ENCODE measurements at places on chromosomes 5 and 9.

DNA sequence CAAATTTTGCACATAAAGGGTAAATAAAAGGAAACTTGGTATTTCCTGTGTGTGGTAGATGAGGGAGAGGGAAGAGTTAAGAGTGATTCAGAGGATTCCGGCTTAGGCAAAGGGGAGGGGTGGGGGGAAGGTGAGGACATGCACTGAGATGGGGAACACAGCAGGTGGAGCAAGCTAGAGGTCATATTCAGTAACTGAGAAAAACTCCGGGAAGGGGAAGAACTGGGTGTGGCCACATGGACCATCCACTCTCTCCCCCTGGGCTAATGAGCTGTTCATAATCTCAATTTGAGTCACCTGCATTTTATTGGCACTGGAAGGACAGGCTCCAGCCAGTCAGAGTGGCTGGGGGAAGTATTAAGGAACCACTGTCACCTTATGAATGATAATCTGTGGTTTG, 45.1 kb upstream of the UGCG start:
- DNase-seq: peak; percentile 96

- no peak for DNase-seq
These were observed 53.8 kb upstream of the KCNMB1 start for GRCh38 chr5:170442921-170443320.

GRCh38 chr9:112081918-112082729, 93.0 kb downstream of the SUSD1 start:
- DNase-seq: no peak

DNA sequence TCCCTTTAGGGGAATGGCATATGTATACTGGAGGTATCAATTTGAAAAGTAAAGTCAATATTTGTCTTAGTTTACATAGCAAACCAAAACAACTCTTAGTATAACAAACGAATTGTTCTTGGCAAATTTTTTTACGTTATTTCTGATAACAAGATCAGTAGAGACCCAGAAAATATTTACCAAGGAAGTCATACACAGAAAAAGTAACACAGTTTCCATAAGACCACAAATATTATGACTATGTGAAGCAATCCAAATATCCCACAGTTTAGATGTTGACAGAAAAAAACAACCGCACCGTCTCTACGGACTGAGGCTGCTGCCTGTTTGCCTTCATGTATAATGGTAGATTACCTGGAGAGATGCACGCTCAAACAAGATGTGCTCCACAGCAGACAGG, 46.5 kb upstream of the DAPK1 start:
- no peak for DNase-seq

DNA sequence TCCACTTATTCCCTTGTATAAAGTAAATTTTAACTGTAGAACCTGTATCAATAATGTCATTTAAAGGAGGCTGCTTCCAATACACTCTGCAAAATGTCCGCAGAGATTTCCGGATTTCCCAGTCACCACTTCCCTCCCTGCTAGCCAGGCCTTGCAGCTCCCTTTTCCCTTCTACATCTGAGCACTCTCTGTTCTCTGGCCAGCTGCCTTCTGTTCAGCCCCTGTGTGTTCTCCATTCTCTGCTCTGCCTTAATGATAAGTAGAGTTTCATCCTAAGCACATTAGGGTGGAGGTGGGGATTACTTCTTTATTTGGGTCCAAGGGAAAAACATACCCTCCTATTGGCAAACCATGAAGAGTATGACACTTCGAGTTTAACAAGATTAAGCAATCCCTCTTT, 719.6 kb upstream of the WWC1 start:
- no peak for DNase-seq

DNA sequence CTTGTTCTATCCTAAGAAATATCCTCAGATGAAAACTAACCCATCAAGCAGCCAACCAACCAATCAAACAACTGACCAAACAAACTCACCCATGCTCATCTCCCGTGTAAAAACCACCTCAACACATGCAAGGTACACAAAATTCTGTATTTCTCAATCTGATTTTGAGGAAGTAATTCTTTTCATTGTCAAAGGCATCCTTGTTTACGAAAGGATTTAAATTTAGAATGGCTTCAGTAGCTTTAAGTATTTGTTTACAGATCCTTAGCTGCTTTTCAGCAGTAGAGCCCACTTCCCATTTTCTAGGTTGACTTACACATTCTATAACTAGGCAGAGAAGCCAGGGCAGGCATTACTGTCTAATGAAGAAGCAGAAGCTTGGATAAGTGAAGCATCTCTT, 78.6 kb downstream of the NTRK2 start:
- no peak for DNase-seq

DNA sequence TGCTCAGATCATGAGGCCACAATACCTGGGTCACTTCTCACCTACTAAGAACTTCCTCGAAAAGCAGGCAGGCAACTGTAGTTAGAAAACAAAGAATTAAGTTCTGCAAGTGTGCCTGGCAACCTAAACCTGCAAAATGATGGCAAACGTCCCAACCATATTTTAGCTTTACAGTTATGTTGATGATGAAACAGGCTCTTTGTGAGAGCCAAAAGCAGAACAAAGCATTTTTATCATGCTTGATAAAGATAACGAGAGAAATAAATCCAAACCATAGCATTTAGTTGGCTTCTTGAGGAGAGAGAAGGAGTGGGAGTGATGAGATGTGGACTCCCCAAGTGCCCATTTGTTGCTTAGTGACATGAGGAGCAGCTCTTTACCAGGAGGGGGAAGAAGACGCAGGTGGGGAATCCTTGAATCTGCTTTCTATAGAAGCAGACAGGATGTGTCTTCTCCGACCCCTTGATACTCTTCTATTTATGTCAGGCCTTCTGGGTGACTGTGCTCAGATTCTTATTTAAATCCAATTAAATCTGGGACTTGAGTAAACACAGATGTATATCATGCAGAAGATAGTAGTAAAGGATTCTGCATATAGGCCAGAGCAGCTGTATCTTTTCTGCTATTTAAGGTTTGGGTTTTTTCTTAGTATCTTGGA, 221.2 kb downstream of the TMEM167A start:
- no peak for DNase-seq

DNA sequence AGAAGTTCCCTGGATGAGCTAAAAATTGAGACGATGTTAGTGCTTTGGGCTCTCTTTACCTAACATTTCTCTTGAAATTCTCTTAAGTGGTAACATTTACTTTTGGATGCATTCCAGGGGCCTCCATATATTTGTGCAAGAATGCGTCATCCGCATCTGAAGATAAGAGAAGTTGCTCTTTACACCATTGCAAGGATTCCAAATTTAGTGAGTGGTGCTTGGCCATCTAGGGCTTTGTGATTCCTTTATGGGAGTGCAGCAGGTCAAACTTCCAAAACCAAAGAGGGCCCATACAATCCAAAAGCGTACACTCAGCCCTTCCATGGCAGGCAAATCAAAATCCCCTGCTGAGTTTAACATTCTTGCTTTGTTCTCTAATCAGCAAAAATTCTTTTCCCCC, 102.0 kb upstream of the DMAC1 start:
- DNase-seq: no peak

GRCh38 chr9:134215699-134216448, 51.5 kb upstream of the RNU6ATAC start:
- no peak for DNase-seq

DNA sequence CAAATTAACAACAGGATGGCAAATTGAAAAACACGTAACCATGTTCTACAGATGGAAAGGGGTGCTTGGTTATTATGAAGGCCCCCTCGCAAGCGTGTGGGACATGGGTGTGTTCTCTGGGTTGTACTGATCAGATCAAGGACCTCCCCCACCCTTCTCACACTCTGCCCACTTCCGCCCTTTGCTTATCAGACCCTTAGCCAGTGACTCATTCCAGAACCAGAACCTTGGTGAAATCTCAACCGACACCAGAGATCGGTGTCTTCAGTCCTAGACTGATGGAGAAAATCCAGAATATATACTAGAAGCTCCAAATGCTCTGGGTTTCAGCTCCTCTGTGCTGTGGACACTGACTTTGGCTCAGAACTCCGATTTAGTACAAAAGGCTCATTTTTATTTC, 64.9 kb downstream of the PTTG1 start:
- DNase-seq: no peak

DNA sequence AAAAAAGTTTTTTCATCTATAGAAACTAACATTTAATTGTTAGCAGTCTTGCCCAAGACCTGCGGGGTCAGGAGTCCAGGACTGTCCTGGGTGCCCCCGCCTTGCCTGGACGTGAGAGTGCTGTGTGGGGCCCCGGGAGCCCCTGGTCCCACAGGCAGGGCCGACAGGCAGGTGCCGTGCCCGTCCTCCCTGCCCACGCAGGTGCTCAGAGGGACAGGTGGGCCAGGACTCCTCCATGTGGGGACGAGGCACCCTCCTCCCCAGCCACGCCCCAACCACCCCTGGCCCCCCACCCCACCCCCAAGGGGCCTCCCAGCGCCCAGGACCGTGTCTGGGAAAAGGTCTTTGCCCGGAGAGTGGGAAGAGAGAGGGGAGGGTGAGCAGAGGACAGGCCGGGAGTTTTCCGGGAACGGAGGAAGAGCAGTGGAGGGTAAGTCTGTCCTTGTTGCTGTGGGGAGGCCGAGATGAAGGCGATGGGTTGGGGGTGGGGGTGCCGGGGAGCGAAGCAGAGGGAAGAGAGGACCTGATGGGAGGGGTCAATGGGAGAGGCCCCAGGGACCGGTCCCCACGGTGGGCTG, 2.7 kb upstream of the LCN12 start:
- no peak for DNase-seq

- DNase-seq: no peak
These were observed 18.7 kb downstream of the NIPAL4 start for GRCh38 chr5:157478726-157479125.

DNA sequence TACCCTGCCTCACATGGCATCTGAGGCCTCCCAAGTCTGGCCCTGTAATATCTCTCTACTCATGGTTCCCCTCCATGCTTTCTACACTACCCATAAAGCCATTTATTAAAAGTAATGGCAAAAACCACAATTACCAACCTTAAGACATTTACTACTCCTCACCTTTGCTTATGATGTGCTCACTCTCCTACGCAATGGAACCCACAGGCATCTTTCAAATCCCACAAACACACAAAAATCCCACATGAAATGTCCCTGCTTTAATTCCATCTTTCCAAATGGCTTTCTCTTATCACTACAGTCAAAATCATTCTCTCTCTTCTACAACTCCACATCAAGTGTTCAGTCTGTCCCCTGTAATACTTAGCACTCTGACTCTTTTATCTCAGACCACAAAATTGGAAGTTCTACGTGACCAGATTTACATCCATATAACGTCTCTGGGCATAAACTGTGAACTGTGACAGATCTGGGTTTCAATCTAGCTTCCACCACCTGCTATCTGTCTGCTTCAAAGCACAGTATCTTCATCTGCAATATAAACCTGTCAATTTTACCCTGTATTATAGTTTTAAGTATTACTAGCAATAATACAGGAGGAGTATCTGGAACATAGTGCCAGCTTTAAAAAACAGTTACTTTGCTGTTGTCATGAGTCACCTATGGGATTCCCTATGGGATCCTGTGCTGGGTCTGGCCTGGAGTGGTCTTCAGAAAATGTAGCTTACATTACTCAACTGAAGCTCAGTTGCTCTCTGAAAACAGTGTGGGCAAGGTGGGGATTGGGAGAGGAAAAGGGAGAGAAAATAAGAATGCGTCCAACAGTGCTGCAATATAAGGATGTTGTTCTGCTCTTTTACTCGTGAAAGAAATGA, 137.1 kb upstream of the TRIM32 start:
- no peak for DNase-seq

GRCh38 chr5:155595791-155596190, 582.2 kb downstream of the KIF4B start:
- no peak for DNase-seq

DNA sequence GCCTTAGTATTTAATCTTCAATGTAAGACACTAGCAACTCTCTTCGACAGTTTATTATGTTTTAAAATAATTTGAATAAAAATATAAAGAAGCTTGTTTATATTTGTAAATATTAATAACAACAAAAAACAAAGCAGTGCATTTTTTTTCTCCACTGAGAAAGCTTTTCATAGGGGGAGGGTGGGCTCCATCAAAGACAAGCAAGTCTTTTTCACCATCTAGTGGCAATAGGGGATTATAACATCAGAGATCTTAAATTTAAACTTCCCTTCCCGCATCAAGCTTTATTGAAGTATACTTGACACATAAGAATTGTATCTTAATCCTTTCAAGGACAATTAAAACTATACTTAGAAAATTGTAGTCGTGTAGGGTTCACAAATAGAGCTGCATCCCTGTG, 9.3 kb upstream of the OR13F1 start:
- DNase-seq: no peak

DNA sequence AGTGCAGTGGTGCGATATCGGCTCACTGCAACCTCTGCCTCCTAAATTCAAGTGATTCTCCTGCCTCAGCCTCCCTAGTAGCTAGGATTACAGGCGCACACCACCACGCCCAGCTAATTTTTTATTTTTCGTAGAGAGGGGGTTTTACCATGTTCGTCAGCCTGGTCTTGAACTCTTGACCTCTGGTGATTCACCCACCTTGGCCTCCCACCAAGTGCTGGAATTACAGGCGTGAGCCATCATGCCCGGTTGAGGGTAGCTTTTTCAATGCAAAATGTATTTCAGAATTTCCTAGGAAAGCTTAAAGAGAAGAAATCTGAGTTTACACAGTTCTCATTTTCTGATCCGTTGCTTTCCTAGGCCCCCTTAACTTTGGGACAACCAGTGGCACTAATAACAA, 15.7 kb downstream of the BDP1 start:
- DNase-seq: peak; percentile 80

- peak; percentile 74 for DNase-seq
These were observed 5.3 kb downstream of the SLC36A3 start for GRCh38 chr5:151298063-151298855.

GRCh38 chr5:138981586-138981985, 106.5 kb upstream of the LRRTM2 start:
- no peak for DNase-seq

DNA sequence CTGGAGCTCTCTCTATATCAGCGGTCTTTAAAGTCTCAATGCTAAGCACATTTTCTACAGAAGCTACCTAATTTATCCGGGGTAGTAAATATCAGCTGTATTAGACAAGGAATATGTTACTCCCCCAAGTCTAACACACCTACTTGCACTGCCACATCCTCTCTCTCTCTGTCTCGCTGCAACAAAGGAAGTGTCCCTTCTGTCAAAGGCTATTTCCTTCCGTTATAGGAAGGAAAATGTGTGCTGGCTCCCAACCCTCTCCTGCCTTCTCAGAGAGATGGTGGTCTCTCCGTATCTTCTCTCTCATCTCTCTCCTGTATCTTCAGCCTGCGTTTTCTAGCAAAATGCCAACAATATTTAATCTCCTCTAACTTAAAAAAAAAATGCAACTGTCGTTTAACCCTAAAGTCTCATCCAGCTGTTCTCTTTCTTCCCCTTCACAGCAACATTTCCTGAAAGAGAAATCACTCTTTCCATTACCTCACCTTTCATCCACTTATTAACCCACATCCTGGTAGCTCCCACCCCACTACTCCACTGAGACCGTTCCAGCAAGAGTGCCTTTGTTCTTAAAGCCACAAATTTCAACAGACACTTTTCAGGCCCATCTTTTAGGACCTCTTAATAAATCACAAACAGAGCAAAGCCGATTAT, 2.3 kb downstream of the TTF1 start:
- DNase-seq: no peak

GRCh38 chr9:35271637-35272036, 109.8 kb downstream of the UNC13B start:
- DNase-seq: peak; percentile 7

DNA sequence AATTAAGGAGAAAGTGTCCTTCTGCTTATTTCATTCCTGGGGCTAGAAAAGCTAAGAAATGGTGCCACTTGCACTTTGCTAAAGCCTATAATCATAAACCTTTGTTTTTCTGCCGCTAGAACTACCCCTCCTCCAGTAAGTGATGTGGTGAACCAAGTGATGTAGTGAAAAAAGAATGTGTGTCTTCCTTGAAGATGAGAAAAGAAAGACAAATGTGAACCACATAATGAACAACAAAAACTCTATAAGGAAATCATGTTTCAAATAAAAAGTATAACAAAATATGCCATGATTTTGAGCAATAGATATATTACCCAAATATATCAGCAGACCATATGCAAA, 179.0 kb upstream of the SGCD start:
- no peak for DNase-seq

All from epithelial cell of esophagus (primary cell).